ENCODE measurements at places on chromosomes 2 and 18.

DNA sequence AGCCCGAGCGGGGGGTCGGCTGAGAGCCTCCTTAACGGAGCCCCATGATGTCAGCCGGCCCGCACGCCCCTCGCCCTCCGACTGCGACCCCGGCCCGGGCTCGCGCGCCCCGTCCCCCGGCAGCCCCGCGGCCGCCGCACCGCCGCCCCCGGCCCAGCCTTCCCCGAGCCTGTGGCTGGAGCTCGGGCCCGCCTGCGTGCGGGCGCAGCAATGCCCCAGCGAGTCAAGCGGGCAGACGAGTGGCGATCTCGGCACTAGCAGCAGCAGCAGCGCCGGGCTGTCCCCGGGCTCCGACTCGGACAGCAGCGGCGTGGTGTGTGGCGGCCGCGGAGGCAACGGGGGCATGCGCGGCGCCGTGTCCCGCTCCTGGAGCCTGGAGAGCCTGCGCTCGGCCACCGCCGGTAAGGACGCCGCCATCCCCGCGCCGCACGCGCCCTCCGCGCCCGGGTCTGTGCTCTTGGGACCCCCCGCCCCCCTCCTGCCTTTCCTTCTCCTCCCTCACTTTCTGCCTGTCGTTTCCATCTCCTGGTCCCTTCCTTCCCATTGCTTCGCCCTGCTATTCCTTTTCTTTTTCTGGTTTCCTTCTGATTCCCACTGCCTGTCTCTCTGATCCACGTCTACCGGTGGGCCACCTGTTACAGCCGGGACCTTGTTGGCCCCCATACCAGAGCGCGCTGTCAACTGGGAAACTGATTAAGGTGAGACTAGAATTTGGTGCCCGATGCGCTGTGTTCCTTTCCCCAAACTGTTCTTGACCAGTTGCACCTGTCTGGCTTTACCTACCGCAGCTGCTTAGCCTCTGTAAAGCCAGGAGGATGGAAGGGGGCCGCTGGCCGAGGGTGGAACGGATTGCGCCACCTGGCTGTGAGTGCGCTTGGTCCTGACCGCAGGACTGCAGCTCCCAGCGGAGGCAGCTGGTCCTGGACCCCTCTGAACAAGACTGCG lies 127.4 kb downstream of the ARHGEF4 start:
- no peak for DNase-seq

DNA sequence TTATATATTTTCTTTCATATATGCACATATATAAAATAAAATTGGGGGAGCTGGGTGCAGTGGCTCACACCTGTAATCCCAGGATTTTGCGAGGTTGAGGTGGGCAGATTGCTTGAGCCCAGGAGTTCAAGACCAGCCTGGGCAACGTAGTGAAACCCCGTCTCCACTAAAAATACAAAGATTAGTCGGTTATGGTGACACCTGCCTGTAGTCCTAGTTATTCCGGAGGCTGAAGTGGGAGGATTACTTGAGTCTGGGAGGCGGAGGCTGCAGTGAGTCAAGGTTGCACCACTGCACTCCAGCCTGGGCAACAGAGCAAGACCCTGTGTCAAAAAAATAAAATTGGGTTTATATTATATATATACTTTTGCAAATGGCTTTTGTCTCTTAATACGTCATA lies 39.6 kb upstream of the TFCP2L1 start:
- no peak for DNase-seq

GRCh38 chr2:232028631-232029030 lies 67.1 kb downstream of the DIS3L2 start:
- no peak for DNase-seq

DNA sequence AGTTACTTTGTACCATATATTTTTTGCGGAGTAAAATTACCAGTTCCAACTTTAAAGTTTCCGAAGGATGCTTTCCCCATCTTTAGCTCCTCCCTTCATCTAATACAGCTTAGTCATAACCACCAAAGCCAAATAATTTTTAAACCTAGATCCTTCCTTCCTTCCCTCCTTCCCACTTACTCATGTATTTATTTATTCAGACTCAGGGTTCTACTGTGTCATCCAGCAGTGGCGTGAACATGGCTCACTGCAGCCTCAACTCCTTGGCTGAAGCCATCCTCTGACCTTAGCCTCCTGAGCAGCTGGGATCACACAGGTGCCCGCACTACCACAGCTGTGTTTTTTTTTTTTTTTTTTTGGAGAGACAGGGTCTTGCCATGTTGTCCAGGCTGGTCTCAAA lies 4.4 kb downstream of the LPIN2 start:
- DNase-seq = no peak

GRCh38 chr2:227295806-227296205 lies 29.2 kb upstream of the MFF start:
- no peak for DNase-seq

GRCh38 chr2:240053173-240054155 lies at the start of gene OR6B3:
Gene OR6B3, minus strand, starts transcription at chr2:240053521.
- DNase-seq = no peak

- no peak for DNase-seq
Observed at GRCh38 chr2:224287531-224287930, 114.4 kb downstream of the FAM124B start.

GRCh38 chr2:159124441-159124911 lies 156.0 kb downstream of the TANC1 start:
- no peak for DNase-seq

DNA sequence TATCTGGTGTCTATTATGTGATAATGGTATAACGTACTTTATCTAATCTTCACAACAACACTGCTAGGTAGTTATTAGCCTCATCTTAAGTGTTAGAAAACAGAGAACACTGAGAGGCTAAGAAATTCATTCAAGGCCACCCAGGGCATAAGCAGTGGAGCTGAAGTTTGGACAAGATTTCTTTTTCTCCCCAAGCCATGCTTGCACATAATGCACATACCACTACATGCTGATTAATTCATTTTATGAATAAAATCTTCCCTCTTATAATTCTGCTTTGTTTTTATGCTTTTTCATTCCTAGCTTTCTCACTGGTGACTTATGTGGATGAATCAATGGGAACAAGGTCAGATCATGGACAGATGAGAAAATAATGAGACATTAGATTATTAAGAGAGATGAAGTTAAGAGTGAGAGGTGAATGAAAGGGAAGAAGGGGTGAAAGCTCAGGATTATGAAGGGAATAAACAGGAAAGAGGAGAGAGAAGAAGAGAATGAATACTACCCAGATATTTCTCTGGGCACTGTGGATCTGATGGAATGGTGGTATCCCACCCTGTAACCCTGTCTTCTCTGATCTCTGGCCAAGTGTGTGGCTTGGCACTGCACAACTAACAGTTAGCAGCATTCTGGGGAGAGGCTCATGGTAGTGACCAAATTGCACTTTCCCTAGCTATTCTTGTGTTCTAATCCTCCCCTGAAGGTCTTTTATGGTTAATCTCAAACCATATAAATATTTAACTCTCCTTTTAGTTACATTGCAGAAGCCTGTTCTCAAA lies 17.7 kb upstream of the GALNT3 start:
- no peak for DNase-seq

- DNase-seq = no peak
Observed at GRCh38 chr2:128623776-128624761, 305.4 kb upstream of the HS6ST1 start.

- DNase-seq = no peak
Observed at GRCh38 chr18:79502782-79503181, 107.1 kb downstream of the NFATC1 start.

DNA sequence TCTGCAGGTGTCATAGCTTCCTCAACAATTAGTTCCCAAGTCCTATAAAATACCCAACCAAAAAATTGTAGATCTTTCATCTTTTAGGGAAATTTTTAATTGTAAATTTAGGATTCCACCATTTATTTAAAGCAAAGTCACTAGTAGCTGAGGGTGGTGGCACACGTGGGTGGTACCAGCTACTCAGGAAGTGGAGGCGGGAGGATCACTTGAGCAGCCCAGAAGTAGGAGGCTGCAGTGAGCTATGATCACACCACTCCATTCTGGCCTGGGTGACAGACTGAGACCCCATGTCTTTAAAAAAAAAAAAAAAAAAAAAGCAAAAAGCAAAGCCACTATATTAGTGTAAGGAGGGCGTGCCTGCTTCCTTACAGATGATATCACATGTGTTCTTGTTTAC lies 60.3 kb upstream of the GREB1L start:
- no peak for DNase-seq

DNA sequence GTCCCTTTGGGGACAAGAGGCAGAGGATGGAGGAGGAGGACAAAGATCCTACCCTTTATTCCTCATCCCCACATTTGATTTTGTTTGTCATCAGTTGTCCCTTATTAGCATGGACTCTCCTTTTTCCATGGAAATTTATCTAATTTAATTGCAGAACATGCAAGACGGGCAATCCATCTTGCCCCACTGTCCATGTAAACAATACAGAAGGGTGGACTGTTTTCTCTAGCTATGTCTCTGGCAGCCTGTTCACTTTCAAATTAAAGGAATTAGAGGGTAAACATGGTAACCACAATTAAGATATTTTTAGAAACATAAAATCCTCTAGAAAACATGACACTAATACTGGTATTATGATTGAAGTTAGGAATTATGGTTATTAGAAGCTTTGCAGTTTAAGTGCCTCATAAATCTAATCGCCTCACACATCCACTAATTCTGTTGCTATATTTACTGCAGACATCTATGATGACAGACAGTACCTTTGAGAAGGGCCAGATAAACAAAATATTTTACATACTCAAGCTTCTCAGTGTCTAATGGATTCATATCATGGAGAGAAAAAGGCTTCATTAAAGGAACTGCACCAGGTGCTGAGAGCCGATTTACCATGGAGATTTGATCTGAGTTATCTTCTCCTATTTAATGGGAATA lies 215.5 kb downstream of the LNPK start:
- no peak for DNase-seq

DNA sequence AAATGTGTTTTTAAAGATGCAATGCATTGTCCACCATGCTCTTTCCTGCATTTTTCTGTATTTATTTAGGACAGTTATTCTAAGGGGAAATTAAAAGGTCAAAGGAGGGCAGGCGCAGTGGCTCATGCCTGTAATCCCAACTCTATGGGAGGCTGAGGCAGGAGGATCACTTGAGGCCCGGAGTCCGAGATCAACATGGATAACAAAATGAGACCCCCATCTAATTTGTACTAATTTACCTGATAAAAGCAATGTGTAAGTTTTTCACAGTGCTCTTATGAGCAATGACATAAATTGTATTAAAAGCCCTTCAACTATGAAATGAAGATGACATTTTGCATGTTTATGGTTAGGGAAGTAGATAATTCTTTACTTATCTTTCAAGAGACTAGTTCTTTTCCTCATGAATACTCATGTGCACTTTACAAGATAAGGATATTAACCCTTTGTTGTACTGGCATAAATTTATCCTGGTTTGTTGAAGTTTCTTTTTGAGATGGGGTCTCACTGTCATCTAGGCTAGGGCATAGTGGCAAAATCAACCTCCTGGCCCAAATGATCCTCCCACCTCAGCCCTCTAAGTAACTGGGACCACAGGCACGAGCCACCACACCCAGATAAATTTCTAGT lies 9.7 kb downstream of the HSBP1L1 start:
- DNase-seq = no peak

- DNase-seq = no peak
Observed at GRCh38 chr2:201008296-201008829, 44.9 kb upstream of the ORC2 start.

DNA sequence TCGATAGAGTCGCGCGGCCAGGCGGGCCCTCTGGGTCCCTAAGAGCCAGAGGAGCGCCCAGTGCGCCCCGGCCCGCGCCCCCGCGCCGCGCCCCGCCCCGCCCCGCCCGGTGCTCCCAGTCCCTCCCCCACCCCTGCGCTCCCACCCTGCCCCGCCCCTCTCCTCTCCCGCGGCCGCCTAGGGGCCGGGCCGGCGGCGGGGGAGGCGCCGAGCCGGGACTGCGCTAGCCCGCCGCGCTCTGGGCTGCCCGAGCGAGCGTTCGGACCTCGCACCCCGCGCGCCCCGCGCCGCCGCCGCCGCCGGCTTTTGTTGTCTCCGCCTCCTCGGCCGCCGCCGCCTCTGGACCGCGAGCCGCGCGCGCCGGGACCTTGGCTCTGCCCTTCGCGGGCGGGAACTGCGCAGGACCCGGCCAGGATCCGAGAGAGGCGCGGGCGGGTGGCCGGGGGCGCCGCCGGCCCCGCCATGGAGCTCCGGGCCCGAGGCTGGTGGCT lies at the start of gene GPC1:
TSS of gene GPC1 (plus strand) at position 207 of the 491 bp plus-strand sequence. CDS start at position 463, 256 bp downstream.
- peak; percentile 47 for DNase-seq

- DNase-seq = no peak
Observed at GRCh38 chr2:127607399-127607908, 38.5 kb upstream of the GPR17 start.

GRCh38 chr2:46410273-46411244 lies 68.8 kb upstream of the TMEM247 start:
- no peak for DNase-seq

DNA sequence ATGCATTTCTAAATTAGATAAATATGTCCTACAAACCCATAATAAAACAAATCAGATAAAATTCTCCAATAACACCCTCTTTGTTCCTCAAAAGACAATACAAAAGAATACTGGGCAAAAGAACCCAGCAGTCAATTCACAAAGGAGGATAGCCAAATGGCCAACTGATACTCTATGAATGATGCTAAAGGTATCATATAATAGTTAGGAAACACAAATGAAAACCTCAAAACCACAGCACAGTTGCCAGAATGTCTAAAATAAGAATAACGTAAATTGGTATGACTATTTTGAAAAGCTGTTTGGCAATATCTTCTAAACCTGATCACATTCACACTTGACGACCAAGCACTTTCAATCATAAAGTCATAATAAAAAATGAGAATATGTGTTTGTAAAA lies 315.4 kb downstream of the CDH7 start:
- no peak for DNase-seq

GRCh38 chr18:55407774-55408535 lies 180.0 kb downstream of the TCF4 start:
- no peak for DNase-seq

DNA sequence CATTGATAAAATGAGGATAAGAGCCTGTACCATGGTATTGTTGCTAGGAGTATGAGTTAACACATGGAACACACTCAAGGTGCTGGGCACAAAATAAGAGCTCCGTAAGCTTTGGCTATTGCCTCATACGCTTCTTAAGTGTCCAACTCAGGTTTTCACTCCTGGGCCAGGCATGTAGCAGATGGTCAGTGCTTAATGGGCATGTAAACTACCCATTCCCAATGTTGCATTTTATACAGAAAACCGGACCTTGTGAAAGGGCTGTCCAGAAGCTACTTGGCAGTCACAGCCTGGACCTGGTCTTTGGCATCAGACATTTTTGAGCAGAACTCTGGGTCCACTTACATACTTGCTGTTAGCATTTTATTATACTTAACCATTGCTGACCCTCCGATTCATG lies 26.9 kb downstream of the MGAT5 start:
- no peak for DNase-seq

- DNase-seq = no peak
Observed at GRCh38 chr2:204670124-204670523, 124.8 kb downstream of the PARD3B start.

- DNase-seq = no peak
Observed at GRCh38 chr2:186612555-186613440, 22.9 kb downstream of the ITGAV start.

- DNase-seq = no peak
Observed at GRCh38 chr2:216490061-216490460, 8.6 kb upstream of the RPL37A start.
